Transverse colon (tissue), 4 donors: ENCODE measurements at places on chromosomes 1 and 21. TPM values are rescaled to one million over a fixed set of nuclear protein-coding genes. Genes with fewer than 3 reads are reported as not detected.
A peak's percentile ranks its signal among the peaks of the same experiment; 100 is the strongest.

DNA sequence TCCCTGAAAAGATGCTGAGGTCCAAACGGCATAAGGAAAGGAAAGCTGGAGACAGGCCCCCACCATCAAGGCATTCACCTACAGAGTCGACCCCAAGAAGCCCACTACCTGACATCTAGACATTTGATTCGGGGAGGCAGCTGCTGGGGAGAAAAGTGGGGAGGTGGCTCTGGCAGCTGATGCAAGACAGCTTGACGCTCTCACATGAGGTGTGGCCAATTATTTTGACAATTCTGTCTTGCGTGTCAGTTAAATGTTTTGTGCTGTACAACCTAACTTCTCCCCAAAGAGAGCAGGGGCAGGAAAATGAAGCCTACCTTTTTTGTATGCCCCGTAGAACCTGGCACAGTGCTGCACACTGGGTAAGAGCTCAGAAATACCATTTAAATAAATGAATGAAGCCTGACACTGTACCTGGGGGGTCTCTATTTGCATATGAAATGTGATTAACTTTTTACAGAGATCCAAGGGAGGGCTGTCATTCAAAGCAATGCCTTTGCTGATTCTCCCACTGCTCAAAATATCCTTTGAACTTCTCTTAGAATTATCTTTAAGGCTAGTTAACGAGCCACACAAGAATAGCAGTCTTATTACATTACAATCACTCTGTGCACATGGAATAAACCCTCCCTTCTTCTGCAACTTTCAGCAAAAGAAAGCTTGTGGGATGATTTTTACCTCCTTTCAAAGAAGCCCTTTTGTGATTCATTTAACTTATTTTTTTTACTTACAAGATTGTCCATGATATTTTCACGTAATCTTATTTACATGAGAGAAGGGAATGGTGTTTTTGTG, 163.2 kb downstream of the TNR start:
- no peak for DNase-seq

DNA sequence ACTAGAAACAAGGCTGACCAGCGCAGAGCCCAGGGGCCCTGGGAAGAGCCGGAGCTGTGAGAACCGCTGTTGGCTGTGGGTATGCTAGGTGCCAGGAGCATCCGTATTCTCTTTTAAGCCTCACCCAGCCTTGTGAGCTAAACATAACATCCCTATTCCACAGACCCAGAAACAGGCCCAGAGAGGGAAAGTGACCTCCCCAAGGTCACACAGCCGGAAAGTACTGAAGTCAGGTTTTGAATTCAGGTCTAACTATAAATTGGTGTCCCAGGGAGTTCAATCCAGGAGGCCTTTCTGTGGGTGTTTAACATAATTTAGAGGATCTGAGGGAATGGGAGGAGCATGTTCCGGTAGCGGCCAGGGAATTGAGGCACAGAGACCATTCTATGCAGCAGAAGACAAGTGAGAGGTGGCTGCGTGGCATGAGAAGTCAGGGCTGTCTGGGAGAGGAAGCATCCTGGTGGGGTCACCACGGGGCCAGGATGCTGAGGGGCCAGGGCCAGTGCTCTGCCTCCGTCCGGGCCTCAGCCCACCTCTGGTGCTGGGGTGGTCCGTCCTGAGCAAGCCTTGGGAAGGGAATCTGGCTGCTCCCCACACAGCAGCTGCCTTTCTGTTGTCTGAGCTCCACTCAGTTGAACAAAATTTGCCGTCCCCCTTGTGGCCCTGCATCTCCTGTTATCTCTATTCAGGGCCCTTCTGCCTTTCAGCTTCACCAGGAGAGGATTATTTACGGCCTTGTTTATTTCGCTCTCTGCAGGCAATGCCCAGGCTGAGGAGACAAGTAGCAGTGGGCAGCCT, 338.8 kb upstream of the VAMP3 start:
- no peak for DNase-seq

DNA sequence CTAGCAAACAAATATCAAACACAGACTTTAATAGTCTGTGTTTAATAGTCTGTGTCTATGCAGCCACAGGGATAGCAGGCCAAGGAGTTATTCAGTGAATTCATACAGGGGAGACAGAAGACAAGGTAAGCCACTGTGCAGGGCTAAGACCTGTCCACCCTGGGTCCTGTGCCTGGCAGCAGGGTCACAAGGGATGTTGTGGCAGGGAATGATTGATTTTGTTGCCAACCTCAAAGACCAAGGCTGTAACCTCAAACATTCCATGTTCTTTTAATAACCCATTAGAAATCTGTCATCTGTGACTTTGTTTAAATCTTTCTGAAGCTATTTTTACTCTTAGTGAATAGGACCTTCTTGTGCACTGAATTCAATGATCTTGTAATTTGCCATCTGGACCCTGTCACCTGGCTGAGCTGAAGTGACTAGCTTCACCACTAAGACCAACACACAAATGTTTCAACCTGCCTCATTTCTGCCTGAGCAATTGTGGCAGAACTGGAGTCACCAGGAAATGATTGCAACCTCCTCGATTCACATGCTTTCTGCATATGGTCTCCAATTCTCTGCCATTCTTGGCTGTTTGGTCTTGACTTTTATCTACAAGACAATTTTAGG, 154.2 kb downstream of the ASTN1 start:
- DNase-seq, result no peak

GRCh38 chr1:44784094-44785028, 3.6 kb downstream of the BEST4 start:
- DNase-seq, result peak; percentile 32

DNA sequence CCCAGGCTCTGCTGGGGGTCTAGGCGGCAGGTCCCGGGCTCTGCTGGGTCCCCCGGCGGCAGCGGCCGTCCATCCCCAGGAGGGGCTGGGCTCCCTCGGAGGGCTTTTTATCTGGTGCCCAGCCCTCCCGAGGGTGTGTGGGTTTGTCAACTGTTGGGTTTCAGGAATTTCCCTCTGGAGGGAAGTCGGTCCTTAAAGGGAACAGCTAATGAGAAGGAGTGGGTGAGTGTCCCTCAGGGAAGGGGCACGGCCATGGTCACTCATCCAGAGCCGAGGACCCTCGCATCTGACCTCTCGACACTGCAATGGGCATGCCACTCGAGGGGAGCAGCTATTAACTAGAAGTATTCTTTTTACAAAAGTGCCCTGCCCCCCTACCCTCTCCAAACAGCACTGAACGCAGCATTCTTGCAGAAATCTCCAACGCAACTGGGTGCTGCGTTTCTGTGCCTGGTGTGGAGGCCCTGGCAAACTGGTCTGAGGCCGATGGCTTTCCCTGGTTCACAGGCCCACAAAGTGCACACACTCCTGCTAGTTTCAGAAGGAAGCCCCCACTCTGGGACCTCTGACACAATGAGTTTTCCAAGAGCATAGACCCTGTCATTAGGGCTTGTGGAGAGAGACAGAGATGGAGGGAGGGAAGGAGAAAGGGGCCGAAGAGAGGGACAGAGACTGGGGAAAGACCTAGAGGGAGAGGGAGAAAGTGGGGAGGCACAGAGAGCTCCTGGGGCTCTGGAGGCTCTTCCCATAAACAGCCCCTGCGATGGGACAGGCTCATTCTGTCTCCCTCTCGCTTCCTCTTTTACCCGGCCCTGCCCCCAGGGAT, 1.0 kb upstream of the TSPEAR start:
- DNase-seq, result no peak

DNA sequence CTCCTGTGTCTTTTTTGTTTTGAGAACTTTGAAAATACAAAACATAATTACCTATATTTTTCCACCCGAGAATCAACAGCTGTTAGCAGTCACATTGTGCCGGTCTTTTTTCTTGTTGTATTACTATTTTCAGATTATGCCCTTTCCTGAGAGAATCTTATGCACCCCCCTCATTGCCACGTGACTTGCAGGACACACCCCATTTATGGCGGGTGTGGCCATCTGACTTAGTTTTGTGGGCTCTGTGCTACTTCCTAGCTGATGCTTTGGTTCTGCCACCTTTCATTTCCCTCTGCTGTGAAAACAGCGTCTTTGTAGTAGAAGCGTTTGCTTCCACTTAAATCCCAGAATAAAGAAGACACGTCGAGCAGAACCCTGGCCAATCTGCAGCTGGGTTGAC, 82.8 kb upstream of the SOX13 start:
- no peak for DNase-seq

DNA sequence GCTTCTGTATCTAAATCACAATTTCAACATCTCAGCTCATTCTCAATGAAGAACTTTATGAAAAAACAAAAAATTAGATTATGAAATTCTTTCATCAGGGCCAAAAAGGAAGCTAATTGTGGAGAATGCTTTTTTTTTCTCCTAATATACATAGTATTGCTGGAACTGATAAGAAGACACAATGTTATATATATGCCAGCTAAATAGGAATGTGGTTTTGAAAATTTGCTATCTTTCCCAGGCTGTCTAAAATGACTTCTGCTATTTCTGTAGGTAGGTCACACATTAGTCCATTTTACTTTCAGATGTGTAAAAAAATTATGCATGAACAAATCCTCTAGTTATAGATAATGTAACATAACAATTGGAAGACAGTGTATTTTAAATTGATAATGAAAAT, 732.9 kb downstream of the RWDD3 start:
- no peak for DNase-seq

GRCh38 chr1:166588741-166589140, 250.5 kb upstream of the POGK start:
- DNase-seq, result no peak

DNA sequence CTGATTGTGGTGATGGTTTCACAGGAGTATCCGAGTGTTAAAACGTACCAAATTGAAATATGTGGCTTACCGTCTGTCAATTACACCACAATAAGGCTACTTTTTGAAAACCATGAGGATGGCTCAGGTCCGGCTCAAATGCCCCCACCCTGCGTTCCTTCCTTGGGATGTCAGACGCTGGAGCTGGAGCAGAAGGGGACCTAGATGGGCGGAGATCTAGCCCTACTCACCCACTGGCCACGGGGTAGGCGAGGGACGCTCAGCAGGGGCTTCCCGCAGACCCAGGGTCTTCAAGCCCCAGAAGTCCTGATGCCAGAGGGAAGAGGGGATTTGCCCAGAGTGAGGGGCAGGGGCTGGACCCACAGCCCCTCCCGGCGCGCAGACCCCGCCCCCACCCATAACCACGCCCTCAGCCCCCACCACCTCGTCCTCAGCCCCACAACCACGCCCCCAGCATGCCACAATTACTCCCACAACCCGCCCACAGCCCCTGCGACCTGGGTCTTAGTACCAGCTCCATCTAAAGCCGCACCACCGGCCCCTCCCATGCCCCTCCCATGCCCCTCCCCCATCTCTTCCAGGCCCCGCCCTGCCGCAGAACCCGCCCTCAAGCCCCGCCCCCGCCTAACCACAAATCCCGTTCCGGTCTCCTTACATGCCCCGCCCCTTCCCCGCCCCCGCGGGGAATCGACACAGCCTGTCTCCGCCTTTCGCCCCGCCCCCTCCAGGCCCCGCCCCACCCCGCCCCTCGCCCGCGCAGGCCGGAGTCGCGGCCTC, at the start of gene LRRC3:
LRRC3 (plus strand) TSS at position 764 of the 777 bp plus-strand sequence. CDS start 1,135 bp downstream, outside the sequence.
- DNase-seq, result peak; percentile 90

DNA sequence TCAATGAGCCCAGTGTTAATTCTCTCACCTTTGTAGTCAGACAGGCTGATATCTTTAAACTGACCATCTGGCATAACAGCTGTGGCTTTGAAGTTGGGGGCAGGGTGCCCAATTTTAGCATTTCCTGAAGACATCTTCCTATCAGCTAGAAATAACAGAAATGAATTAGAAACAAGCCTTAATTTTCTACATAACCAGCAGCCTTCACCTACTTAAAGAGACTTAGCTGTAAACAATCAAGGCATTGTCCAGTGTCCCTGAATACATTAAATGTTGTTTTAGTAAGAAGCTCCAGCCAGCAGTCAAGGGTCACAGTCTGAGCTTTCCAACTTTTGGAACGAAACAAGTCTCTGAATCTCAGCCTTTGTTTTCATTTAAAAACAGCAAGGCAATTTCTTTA, 2.8 kb downstream of the PRDX1 start:
- peak; percentile 30 for DNase-seq

DNA sequence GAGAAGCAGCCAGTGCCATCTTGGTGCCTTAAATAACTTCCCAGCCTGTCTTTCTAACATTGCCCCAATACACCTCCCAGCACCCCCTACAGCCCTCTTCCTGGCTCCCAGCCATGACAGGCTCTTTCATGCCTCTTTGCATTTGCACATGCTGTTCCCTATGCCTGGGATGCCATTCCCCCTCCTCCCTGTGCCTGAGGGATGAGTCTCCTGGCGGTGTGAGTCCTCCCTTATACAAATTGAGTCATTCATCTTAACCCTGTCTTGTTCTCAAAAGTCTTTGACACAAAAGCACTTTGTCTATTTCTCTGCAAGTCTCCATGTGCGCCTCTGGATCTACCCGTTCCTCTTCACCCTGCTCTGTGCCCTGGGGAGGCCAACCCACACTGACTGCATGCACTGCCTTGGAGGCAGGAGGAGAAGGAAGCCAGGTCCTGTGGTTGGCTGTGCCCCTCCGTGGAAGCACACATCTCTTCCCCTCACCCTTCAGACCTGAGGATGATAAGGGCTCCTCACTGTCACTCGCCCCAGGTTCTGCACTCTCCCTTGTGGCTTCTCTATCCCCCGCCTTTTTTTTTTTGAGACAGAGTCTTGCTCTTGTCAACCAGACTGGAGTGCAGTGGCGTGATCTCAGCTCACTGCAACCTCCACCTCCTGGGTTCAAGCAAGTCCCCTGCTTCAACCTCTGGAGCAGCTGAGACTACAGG, 25.1 kb downstream of the CDCP2 start:
- DNase-seq, result no peak

- no peak for DNase-seq
Measured at GRCh38 chr1:168628807-168629206, 52.4 kb downstream of the XCL1 start.

DNA sequence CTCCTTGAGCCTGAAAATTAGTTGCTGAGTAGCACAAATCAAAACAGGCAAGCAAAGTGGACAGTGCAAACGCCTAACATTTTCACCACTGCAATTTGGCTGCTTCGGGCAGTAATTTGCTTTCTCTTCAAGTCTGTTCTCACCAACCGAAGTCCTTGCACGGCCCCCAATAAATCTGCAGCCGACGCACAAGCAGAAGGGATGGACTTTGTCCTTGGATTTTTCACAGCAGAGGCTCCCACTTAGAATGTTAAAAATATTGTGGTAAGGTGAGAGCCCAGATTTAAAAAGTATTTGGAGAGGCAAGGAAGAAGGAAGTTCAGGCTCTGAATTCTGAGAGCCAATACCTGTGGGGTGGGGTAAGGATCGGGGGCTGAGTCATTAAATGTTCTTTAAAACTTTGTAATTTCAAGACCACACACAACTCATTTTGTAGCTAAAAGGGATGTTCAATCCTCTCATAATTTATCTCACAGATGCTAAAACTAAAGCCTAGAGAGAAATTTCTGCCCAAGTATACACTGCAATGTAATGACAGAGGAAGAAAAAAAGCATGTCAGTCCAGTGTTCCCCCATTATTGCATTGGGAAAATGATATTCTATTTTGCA, 6.2 kb downstream of the CD247 start:
- no peak for DNase-seq

GRCh38 chr1:23196627-23197328, 20.5 kb downstream of the HTR1D start:
- DNase-seq, result no peak

- DNase-seq, result no peak
Measured at GRCh38 chr1:206143537-206144172, 26.5 kb upstream of the AVPR1B start.

The TP73 gene
- 0.20 TPM for total RNA-seq

The NR0B2 gene
- total RNA-seq, result 0.95 TPM

The CBR3 gene
- total RNA-seq, result 3.4 TPM

The SYNC gene
- total RNA-seq, result 95.5 TPM

The PLPPR5 gene
- total RNA-seq, result not detected

The ATP1A1 gene
- 324 TPM for total RNA-seq

The TTC39A gene
- total RNA-seq, result 41.8 TPM

The S100A4 gene
- 138 TPM for total RNA-seq

The RNU1-2 gene
- under 0.01 TPM for total RNA-seq
